ENCODE measurements at places on chromosomes 4 and X.

GRCh38 chr4:176308441-176308840 lies 11.3 kb upstream of the SPCS3 start:
- no peak for DNase-seq

- DNase-seq, result no peak
Measured at GRCh38 chrX:96140796-96141195, 543.8 kb upstream of the DIAPH2 start.

DNA sequence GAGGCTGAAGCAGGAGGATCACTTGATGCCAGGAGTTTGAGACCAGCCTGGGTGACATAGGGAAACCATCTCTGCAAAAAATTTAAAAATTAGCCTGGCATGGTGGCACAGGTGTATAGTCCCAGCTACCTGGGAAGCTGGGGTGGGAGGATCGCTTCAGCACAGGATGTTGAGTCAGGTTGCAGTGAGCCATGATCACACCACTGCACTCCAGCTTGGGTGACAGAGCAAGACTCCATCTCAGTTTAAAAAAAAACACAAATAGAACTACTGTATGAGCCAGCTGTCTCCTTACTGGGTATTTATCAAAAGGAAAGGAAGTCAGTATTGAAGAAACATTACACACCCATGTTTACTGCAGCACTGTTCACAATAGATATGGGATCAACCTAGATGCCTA lies 138.7 kb downstream of the RAP1GDS1 start:
- no peak for DNase-seq

- DNase-seq, result no peak
Measured at GRCh38 chrX:119880552-119881437, 9.2 kb downstream of the NDUFA1 start.

GRCh38 chr4:13525606-13526281 lies 18.6 kb downstream of the NKX3-2 start:
- no peak for DNase-seq

- DNase-seq, result no peak
Measured at GRCh38 chrX:38332505-38332904, 5.2 kb upstream of the RPGR start.

- DNase-seq, result no peak
Measured at GRCh38 chrX:45697591-45697990, 496.9 kb upstream of the DIPK2B start.

DNA sequence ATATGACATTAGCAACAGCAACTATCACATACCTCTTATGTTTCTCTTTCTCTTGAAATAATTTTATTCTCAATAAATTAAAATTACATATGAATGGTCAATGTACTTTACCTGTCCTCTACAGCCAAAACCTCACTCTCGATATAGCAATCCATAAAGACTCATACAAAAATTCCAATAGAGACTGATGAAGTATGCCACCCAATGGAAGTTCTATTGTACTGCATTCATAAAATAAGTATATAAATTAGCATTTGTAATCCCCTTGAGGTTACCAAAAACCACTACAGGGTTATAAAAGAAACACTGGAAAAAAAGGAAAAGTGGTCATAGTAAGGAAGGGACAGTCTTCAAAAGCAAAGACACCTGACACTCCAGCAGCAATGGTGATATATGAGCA lies 32.8 kb downstream of the CLDN2 start:
- DNase-seq, result no peak

DNA sequence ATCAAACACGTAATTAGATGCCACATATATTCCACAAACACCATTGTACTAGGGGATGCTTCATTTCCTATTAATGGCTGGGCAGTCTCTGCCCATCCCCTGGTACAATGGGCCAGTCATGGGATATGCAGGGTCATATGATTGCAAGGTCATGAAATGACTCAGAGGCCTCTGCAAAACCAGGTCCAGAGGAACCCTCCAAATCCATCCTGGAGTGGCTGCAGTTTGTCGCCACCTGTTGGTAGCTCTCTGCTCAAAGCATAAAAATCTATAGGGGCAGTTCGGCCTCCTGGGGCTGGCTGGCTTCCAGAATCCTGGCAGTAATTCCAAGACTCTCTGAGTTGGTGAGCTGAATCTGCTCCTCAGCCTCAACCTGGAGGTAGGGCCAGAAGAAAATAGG lies 22.9 kb upstream of the PUDP start:
- DNase-seq, result no peak

DNA sequence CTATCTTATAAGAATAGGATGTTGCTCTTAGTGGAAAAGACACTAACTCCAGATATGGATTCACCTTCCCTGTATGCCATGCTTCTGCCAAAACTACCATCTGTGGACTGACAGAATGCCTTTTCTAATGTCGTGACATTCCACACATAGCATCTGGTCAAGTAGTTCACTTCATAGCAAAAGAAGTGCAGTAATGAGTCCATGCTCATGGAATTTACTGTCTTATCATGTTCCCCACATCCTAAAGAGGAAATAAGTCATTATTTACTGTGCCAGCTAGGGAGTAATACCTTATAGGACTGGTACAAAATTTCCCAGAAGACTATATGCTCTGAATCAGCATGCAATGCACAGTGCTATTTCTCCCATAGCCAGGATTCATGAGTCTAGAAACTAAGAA lies 562.4 kb downstream of the TLL1 start:
- DNase-seq, result no peak
